Activated naive CD8-positive, alpha-beta T cell treated with anti-CD3 and anti-CD28 coated beads, Interleukin-2, amount 50 U/mL, for 16 hours (primary cell): ENCODE measurements at places on chromosomes 7 and 10.

DNA sequence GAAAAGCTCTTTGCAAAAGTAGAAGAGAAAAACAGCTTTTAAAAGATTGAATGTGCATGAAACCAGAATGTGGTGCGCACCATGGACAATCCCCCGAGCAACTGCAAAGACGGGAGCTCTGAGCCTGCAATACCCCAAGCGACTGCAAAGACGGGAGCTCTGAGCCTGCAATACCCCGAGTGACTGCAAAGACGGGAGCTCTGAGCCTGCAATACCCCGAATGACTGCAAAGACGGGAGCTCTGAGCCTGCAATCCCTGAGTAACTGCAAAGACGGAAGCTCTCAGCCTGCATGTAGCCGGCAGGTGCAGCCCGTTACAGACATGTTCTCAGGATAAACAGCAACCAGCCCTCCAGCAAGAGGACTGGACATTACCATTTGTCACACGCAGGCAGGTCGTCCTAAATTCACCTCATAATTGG lies 6.2 kb downstream of the ZNF775 start:
- DNase-seq, result no peak

- DNase-seq, result no peak
Observed at GRCh38 chr7:95690367-95690947, 81.9 kb upstream of the DYNC1I1 start.

GRCh38 chr10:28496481-28496961 lies 36.4 kb upstream of the WAC start:
- DNase-seq, result no peak

GRCh38 chr7:150468241-150468640 lies 17.8 kb downstream of the GIMAP8 start:
- DNase-seq, result no peak

GRCh38 chr7:67348171-67348570 lies 351.5 kb downstream of the TYW1 start:
- DNase-seq, result no peak

GRCh38 chr7:159091480-159092475 lies 52.9 kb downstream of the VIPR2 start:
- DNase-seq, result no peak

DNA sequence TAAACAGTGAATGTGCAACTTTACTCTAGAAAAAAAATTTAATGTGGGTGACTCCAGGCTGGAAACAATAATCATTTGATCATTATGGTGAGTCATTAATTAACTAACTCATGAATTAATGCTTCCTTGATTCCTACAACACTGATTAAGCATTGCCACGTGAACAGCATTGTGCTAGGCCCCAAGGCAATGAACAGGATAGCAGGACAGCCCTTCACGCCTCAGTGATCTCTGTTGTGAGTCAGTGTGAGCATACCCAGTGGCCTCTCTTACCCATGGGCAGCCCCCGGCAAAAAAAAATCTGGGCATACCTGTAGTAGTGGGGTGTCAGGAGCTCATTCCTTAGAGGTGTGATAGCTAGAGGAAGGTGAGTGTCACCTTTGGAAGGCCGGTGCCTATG lies 76.0 kb downstream of the DENND2A start:
- DNase-seq, result no peak

DNA sequence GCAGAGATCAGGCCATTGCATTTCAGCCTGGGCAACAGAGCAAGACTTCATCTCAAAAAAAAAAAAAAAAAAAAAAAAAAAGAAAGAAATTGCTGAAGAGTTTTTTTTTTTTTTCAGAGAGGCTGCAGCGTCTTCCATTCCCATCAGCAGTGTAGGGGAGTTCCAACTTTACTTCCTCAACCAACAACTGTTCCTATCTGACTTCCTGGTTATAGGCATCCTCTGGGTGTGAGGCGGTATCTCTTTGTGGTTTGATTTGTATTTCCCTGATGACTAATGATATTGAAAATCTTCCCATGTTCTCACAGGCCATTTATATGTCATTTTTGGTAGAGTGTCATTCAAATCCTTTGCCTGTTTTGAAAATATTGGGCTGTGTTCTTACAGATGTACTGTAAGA lies 40.2 kb downstream of the PRTFDC1 start:
- no peak for DNase-seq

GRCh38 chr10:81127931-81128330 lies 590.2 kb downstream of the SH2D4B start:
- DNase-seq, result no peak

DNA sequence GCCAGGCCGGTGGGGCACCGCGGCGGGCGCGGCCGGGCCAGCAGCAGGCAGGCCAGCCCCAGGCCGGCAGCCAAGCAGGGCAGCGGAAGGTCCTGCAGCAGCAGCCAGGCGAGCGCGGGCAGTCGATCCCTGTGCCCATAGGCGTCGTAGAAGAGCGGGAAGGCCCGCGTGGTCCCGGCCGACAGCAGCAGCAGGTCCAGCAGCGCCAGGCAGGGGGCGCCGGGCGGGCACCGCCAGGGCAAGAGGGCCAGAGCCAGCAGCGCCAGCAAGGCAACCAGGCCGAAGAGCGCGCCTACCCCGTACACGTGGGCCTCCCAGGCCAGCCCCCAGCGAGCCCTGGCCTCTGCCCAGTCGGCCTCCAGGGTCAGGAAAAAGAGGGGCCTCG lies 8.4 kb upstream of the RBM28 start:
- DNase-seq, result no peak

- DNase-seq, result no peak
Observed at GRCh38 chr7:42964293-42964692, 32.1 kb downstream of the MRPL32 start.

DNA sequence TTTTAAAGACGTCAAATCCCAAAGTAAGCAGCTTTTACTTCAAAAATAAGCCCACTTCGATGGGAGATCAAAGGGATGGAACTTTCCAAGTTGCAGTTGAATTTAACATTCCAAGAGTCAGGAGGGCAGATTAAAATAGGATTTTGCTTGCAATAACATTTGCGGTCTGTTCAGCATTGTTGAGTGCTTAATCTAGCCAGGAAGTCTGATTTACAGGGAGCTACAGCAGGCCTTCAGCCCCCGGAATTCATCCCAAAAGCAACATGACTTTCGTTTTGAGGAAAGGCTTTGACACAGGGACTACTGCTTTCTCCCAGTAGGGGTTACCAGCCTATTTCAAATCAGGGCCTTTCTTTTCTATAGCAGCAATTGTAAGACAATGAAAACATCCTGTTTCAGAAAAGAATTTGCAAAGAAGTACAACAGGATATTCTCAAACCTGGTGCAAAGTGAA lies 279.6 kb upstream of the PITRM1 start:
- DNase-seq, result no peak

DNA sequence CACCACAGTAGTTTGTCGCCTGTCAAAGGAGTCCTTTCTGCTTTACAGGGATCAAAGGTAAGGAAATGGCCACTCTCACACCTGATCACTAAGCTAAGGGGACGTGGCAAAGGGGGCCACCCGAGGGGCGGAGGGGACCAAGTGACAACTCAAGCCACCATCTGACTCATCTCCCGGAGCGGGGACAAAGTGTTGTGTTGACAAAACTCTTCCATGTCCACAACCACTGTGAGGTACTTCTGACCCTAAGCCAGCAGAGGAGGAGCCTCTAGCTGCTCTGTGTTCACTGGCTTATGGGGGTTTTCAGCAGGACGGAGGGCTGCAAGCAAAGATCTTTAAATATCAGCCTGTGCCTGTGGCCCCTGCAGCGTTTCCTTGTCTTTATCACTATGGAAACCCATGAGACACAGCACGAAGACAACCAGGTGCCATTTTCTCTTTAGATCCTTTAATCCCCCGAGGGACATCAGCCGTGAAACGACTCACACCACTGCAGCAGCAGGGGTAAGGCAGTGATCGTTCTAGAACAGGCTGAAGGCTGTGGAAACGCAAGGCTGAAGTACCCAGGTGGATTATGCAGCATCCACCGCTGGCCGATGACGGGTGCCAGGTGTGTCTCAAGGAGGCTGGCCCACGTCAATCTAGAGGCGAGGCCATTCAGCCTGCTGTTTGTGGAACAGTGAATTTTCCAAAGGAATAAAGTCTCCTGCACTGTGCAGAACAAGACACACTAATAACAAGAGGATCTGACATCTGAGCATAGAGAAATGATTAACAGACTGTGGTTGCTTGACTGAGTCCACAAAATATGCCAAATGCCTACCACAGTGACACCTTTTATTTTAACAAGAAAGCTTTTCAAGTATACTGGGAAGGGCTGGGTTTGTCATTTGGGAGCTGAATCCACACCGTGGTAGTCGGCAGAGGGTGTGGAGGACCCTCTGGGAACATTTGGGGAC lies 26.6 kb upstream of the DDC start:
- DNase-seq, result no peak

GRCh38 chr10:113068178-113068890 lies 118.3 kb downstream of the TCF7L2 start:
- DNase-seq, result no peak

GRCh38 chr10:130013335-130014262 lies 49.5 kb upstream of the EBF3 start:
- DNase-seq, result no peak

DNA sequence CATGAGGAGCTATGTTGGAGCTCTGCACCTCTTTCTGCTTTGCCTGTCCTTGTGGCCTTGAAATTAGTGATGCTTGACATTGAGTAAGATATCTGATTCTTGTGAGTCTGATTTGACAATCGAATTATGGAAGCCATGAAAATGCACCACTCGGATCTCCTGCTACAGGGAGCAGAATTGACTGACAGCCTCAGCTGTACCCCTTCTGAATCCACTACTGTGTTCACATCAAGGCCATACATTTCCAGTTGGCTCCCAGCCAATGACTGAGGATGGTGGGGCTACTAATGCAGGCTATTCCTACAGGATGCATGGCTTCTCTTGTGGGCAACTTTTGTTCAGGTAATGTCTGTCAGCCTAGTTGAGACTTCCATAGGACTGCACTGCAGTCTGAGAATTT lies 321.9 kb downstream of the REEP3 start:
- DNase-seq, result no peak

GRCh38 chr7:41203542-41203941 lies 499.3 kb downstream of the INHBA start:
- DNase-seq, result no peak

- DNase-seq, result no peak
Observed at GRCh38 chr7:151080067-151080521, 515 bp downstream of the FASTK start.

- DNase-seq, result no peak
Observed at GRCh38 chr7:146115851-146116520, 615 bp upstream of the CNTNAP2 start.

GRCh38 chr7:148919859-148920258 lies 35.8 kb upstream of the EZH2 start:
- DNase-seq, result no peak
